Stimulated activated CD4-positive, alpha-beta T cell treated with anti-CD3 and anti-CD28 coated beads, TNF-alpha, amount 100 ng/mL, for 48 hours (primary cell): ENCODE measurements at places on chromosomes 2 and 18.
A peak's percentile ranks its signal among the peaks of the same experiment; 100 is the strongest.

GRCh38 chr2:96150791-96151594, 5.8 kb upstream of the DUSP2 start:
- DNase-seq = no peak

DNA sequence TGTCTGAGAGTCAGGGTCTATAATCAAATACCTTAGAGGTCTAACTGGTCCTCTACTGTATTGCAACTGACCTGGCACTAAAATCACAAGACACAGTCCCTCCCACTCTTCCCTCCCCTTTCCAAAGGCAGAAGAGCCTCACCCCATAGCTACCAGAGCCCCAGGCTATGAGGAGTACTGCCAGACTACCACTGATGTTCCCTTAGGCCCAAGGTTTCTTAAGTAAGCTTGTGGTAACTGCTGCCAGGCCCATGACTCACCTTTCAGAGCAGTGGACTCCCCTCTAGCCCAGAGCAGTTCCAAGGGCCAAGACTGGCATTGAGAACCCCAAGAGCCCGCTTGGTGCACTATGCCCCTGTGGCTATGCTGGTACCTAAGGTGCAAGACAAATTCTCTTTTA, 1193.4 kb downstream of the DSC3 start:
- DNase-seq = no peak

DNA sequence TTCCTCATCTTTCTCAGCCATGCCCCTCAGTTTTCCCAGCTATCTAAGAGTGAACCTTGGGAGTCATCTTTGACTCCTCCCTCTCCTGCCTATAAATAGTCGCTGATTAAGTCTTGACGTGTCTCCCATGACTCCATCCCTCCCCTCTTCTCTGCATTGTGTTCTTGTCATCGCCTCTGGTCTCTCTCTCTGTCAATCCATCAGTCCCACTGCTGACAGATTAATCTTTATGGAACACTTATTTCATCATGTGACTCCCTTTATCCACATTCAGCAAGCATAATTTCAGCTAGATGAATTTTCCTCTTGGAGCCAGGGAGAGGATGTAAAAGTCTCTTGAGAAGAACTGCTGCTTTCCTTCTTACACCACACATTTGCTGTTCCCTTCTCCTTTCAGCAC, 9.4 kb downstream of the ADAM23 start:
- DNase-seq = no peak

GRCh38 chr2:77521931-77522470, at the start of gene LRRTM4:
TSS of gene LRRTM4 (minus strand) at chr2:77522376.
- DNase-seq = no peak

- no peak for DNase-seq
Measured at GRCh38 chr18:22367303-22367702, 50.4 kb downstream of the CTAGE1 start.

DNA sequence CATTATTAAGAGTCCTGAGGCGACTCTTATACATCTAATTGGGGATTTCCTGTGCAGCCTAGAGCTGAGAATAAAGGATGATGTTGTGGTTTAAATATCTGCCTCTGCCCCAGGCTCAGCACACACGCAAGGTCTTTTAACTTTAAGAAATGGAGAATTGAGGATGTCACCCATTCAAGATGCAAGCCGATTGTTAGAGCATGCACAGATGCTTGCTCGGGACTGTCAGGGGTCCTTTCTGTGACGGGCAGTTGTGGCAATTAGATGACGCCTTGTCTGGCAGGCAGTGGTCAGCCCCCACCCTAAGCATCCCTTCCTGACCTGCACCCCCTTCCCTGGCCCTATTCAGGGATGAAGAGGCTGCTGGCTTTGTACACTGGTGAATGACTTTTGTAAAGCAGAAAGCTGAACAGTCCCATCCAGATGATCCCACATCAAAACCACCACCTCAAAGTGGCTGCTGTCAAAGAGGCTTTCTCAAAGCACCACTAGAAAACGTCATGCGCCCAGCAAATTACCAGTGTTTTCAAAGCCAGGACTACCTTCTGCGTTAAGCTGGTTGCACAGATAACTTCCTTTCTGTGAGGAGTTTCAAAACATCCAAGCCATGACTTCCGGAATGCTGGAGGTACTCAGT, 23.7 kb downstream of the FAM178B start:
- peak; percentile 44 for DNase-seq

DNA sequence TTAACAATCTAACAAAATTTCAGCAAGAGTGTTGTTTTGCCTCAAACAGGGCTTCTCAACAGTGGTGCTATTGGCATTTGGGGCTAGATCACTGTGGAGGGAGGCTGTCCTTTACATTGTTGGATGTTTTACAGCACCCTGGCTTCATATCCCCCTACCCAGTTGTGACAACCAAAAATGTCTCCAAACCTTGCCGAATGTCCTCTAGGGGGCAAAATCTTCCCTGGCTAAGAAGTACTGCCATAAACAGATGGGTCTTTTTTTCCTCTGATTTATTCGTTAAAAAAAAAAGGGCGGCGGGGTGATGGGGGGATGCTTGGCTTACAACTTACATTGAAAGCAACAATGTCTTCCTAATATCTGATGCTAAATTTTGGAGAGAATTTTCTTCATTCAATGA, 207.6 kb upstream of the CCDC150 start:
- DNase-seq = no peak

DNA sequence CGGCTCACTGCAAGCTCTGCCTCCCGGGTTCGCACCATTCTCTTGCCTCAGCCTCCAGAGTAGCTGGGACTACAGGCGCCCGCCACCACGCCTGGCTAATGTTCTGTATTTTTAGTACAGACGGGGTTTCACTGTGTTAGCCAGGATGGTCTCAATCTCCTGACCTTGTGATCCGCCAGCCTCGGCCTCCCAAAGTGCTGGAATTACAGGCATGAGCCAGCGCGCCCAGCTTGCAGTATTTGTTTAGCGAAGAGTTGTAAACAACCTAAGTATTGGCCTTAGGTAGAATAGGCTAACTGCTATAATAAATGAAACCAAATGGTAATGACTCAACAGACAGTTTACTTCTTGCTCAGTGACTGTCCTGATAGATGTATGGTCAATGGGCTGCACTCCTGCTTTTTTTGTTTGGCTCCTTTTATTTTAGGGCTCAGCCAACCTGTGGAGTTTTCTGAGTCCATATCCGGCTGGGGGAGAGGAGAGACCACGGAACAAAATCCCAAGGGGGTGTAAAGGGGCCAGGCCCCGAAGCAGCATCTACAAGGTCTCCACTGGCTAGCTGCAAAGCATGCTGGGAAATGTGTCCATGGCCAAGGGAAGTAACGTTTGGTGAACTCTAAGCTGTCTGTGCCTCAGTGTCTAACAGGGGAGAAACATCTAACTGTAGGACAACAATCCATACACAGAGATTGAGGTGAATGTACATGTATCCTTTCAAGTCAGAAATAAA, 841.0 kb upstream of the ID2 start:
- no peak for DNase-seq

DNA sequence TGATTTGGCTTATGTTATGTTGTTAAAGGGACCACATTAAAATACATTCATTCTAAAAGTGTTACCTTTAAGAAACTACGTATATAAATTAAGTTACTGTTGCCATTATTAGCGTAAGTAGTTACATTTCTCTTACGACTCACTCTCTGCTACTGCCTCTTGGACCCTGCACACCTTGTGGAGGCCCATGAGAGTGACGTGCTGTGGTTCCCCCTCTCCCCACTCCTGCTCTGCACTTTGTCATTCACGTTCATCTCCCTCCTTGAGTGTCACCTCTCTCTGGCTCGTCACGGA, 830 bp upstream of the MERTK start:
- no peak for DNase-seq

- no peak for DNase-seq
Measured at GRCh38 chr2:97752342-97753334, 39.3 kb downstream of the ZAP70 start.

- DNase-seq = no peak
Measured at GRCh38 chr2:211159972-211160371, 603.6 kb downstream of the CPS1 start.

- no peak for DNase-seq
Measured at GRCh38 chr2:219824996-219825395, 197.6 kb downstream of the SLC4A3 start.

DNA sequence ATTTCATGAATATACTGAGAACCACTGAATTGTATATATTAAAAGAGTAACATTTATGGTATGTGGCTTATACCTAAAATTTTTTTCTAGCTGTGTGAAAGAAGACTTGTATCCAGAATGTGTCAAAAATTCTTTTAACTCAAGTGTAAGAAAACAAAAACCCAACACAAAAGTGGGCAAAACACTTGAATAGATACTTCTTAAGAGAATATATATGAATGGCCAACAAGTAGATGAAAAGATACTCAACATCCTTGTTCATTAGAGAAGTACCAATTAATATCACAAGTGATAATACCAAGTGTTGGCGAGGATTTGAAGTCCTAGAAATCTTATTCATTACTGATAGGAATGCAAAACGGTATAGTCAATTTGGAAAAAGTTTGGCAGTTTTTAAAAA, 107.2 kb upstream of the MYO3B start:
- no peak for DNase-seq
